ENCODE measurements at places on chromosomes 2 and 18.

DNA sequence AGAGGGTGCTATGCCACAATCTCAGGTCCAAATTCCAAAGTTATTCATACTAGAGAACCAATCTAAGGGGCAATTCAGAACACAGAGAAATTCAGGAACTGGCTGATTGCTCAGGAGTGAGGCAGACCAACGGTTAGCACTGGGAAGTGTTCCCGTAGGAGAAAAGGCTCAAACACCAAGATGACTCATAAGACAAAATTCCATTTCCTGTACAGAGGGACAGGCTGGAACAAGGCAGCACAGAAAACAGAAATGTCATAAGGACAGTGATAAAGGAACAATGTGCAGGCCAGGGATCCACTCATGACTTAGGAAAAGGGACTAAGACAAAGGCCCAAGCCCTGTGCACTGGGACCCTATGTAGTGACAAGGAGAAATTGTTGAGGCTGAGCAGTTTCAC, 54.2 kb downstream of the PDE1A start:
- DNase-seq: no peak

DNA sequence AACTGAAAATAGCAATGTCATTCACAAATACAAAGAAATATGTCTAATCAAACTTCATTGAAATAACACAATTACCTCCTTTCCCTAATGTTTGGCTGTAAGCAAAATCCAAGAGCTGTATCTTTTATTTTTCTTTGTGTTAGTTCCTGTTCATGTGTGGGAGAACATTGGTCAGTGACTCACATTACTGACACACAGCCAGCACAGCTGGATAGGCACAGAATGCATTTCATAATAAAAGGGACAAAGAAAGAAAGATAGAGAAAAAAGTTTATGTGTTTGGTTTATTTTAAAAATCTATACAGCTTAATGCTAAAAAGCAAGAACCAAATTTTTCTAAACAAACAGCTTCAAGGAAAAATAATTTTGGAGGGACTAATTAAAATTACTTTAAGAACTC, 185.6 kb upstream of the COL3A1 start:
- DNase-seq: no peak

DNA sequence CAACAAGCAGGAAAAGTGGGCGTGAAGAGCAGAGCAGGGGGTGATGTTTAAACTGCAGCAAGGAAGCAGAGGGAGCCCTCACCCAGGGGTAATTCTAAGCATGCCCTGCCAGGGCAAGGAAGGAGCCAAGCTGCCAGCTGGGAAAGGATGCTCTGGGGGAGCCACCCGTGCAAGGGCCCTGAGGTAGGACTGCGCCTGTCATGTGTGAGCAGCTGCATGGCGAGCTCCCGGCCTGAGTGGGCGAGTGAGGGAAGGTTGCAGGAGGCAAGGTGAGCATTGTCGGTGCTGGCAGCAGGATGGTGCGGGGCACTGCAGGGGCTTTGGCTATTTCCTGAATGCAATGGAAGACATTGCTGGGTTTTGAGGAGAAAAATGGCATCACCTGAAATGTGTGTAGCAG, 107.2 kb downstream of the COPS8 start:
- no peak for DNase-seq

GRCh38 chr2:10985260-10985659, 73.5 kb downstream of the KCNF1 start:
- DNase-seq: no peak

GRCh38 chr2:233233618-233234230, 17.7 kb upstream of the ATG16L1 start:
- DNase-seq: no peak

GRCh38 chr18:55284614-55285013, 303.4 kb downstream of the TCF4 start:
- DNase-seq: no peak

DNA sequence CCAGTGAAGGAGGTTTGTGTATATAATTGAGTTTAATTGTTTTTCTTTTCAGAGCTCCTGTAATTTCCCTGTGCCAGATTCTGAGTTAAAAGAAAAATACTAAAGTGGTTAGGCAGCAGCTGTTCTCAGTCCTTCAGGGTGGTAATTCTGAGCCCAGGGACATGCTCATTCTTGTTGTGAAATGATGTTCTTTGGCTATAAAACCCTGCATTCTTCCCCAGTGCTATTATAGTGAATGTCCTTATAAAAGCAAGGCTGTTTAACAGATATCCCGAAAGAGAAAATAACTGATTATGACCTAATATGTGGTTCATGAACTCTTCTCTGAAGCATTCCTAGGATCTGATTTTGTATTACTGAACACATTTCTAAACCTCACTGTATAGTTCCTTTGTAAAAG, 34.0 kb downstream of the ADAM23 start:
- no peak for DNase-seq

DNA sequence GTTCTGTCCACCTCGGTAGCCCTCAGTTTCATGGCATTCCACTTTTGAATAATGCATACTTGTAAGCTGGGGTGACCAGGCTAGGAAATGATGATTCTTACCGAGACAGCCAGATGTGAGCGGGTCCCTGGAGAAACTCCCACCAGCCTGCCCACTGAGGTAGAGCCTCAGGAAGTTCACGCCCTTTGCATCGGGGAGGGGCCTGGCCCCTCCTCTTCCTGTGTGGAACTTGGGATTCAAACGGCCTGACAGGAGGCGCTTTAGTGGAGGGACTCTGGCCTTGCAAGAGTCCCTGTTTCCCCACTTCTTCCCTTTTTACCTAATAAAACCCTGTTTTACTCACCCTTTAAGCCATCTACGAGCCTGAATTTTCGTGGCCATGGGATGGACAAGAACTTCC, 44.6 kb downstream of the MRO start:
- DNase-seq: no peak

- DNase-seq: no peak
Measured at GRCh38 chr2:232339121-232340081, 39.1 kb upstream of the ALPP start.

DNA sequence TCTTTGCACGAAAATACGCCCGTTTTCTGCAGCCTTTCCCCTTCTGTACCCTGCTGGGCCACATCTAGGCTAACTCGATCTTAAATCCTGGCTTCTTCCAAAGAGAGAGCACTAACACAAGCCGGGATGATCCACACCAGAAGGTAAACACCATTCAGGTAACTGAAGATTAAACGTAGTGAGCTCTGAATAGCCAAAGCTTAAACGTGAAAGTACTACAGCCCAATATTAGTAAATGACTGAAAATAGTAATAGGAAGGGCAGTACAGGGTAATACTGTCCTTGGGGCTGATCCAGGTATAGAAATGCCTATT, 422 bp upstream of the MRPL53 start:
- no peak for DNase-seq

- no peak for DNase-seq
Measured at GRCh38 chr2:17793296-17793695, 23.0 kb upstream of the MSGN1 start.

DNA sequence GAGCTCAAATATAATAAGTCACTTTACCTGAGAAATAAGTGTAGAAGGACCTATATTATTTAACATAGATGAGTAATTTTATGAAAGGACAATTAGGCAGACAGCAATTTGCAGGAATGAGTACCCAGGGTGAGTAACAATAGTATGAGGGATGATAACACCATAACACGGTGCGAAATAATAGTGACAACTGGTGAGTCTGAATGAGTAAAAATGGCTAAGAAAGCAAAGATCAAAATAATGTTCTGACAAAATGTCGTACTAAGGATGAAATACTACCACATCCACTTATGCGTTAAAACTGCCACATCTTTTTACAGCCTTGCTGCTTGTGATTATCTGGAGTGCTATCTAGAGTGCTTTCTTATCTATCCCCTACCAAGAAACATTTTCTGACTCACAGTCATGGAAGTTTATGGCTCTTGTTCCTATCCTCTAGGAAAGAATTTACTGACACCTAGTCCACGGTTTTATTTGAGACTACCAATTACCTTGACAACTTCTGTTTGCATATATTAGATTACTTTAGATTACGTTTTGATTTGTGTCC, 929.7 kb downstream of the LRP1B start:
- DNase-seq: no peak

- no peak for DNase-seq
Measured at GRCh38 chr2:109126501-109126860, 2.5 kb upstream of the SH3RF3 start.

DNA sequence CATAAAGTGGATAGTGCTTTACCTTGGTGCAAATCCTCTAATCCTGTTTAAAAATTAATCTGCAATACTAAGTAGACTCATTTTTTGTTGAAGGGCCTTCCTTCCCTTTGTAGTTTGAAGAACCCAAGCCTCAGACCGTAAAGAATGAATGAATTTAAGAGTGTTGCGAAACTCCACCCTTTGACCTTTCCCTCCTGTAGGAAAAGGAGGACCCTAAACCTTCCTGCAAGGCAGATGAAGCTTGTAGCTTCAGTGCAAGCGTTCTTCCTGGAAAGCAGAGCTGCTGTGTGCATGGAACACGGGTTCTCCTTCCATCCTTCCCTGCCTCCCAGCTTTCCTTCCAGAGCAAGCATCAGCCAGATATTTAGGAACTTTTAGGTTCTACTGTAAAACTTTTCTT, 1.7 kb downstream of the IMPA2 start:
- DNase-seq: no peak

- no peak for DNase-seq
Measured at GRCh38 chr2:70891572-70892357, 43.9 kb upstream of the ATP6V1B1 start.

DNA sequence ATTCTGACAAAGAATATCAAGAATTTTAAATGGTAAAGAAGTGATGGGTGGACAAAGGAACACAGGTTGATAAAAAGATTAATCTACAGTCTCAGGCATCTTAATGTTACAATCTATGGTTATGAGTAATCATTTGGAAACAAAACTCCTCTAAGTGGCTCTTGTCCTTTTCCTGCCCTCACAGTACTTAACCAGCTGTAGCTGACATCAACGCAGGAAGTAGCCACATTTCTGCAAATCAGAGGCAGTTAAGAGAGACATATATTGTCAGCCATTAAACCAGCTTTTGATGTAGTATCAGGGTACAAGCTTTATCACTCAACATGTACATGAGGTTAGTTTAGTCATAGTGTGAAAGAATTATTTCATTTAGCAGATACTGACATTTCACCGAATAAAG, 244.6 kb downstream of the NR4A2 start:
- DNase-seq: no peak

- no peak for DNase-seq
Measured at GRCh38 chr2:595831-596592, 81.2 kb downstream of the TMEM18 start.

DNA sequence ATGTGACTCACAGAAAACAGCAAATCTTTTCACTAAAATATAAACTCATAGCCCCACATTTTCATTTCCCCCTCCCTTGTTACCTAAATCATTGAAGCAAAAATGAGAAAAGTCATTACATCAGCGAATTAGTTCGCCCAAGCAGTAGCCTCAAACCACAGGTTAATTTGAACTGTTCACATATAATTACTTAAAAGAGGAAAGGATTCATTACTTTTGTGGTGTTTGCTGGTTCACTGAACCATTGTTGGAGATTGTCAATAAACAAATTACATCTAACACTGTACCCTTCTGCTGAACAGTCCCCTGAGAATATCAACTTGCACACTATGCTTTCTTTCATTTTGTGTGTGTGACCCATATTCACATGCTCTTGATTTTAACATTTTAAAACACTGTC, 238.7 kb downstream of the ERBB4 start:
- DNase-seq: no peak

DNA sequence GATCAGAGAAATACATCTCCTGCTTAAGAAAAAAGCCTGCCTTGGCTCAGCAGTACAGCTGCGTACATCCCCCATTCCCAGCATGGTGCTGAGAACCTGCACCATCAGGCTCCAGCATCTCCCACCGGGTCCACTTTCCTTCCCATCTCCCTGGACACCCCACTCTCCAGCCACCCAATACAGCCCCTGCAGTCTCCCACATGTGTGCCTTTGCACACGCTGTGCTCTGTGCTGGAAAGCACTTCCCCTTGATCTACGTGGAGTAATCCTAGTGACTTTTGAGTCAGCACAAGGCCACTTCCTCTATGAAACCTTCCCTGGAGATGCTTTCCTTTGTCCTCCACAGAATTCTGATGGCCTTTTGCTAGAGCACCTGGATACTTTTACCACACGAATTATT, 17.0 kb downstream of the STAT1 start:
- no peak for DNase-seq

GRCh38 chr2:109690822-109691541, 76.8 kb downstream of the SOWAHC start:
- no peak for DNase-seq

- no peak for DNase-seq
Measured at GRCh38 chr2:124874219-124874618, 849.1 kb downstream of the CNTNAP5 start.

GRCh38 chr2:48530033-48530811, at the start of gene STON1:
TSS of gene STON1 (plus strand) at chr2:48530154. CDS start at chr2:48580634, 50,480 bp downstream.
- DNase-seq: no peak

GRCh38 chr2:225797394-225797793, 397.9 kb downstream of the NYAP2 start:
- no peak for DNase-seq

GRCh38 chr2:37623971-37624900, 47.2 kb downstream of the CDC42EP3 start:
- DNase-seq: no peak

GRCh38 chr2:138356178-138356577, 145.4 kb upstream of the SPOPL start:
- DNase-seq: no peak

DNA sequence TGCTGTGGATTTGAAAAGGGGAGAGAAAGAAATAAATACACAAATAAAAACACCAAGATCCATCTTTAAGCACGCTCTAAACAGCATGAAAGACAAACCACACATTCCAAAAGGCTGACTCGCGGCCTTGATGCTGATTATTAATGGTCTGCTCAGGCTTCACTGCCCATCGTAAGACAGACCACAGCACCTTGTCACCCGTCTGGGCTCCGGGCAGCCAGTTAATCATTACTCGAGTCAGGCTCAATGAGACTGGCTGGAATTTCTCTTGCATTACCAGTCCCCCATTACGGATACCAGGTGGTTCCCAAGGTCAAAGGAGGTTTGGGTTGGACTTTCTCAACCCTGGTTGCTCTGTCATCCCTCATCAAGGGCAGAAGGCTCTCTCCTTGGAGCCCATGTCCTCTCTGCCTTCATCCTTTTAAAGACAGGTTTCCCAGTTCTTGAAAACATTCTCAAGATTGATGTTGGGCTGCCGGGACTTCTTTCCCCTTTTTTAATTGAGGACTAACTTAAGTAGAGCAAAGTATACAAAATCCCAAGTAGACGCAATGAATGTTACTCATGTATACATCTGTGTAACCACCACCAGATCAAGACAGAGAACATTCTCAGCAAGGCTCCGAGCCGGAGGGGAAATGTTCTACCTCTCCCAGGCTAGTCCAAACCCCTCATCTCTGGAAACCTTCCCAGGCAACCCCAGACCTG, 8.1 kb downstream of the SMAD7 start:
- DNase-seq: no peak

- no peak for DNase-seq
Measured at GRCh38 chr2:184308706-184309105, 289.6 kb upstream of the ZNF804A start.

DNA sequence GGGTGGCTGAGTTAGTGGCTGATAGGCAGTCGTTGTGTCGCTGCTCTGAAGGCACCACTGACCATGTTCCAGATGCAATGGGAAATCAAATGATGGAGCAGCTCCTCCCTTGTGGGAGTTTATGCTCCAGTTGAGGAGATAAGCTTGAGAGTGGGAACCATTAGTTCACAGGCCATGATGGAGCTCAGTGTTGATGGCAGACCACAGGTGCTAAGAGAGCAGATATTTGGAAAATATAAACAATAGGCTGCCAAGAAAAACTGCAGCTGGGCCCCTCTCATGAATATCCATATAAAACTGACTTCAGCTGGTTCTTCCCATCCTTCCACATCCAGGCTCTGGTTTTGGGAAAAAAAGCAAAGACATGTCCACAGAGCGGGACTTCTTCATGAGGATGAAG, 63.1 kb downstream of the EPAS1 start:
- DNase-seq: no peak

Data from stimulated activated CD8-positive, alpha-beta memory T cell treated with anti-CD3 and anti-CD28 coated beads, Interleukin-7, amount 100 ng/mL, for 48 hours (primary cell).